ENCODE measurements at places on chromosomes 2 and 18.

DNA sequence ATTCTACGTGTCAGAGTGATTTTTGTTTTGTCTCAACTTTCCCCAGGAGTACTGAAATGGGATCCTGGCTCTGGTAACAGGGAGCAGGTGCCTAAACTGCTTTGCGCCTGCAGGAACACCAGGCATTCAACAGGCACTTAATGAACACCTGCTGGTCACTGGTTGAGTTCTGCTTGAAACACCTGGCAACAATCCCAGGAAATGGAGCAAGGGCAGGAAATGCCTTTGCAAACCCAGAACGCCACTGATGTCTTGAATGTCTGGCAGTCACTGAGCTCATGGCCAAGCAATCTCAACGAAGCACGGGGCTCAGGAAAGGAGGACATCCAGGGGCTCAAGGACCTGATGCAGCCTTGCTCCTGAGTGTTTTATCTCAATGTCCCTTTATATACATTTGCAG lies 360.0 kb upstream of the RAB6C start:
- DNase-seq = peak; percentile 88

DNA sequence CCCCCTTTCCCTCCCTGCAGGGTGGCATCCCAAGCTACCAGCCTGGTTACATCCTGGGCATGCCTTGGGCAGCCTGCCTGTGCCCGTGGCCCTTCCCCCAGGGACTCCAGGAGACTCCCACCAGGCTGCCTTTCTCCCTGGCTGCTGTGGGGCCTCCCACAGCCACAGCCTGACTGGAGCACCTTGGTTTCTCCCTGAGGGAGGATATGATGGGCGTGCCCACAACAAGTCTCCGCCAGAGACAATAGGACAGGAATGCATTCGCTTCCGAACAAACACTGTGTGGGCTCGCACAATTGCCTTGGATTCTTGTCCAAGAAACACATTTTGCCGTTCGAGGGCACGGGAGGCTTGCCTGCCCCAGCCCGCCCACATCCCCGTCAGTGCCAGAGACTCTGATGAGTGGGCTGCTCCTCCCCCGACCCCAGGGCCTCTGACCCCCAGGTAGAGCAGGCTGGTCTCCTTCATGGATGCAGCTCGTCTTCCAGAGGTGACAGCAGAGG lies 102.1 kb downstream of the SMAD7 start:
- no peak for DNase-seq

DNA sequence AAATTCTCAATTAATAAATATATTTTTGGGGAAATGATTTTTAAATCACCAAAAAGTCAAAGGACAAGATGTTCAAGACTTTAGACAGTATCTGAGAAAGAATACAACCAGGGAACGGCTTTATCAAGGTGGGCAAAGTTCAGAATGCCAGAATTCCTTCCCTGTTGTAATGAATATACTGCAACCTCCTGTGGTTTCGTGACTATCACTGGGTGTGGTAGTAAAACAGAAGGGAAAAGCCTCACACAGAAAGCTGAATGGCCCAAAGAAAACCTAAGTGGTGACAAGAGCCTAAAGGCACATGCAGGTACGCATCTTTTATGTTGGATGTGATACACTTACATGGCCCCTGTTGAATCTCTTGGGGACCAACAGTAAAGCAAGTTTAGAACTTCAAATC lies 37.1 kb downstream of the MBD2 start:
- no peak for DNase-seq

- DNase-seq = peak; percentile 95
Measured at GRCh38 chr2:181677912-181678586, 2.3 kb downstream of the NEUROD1 start.

GRCh38 chr2:196183528-196184231 lies 12.3 kb upstream of the STK17B start:
- no peak for DNase-seq

- no peak for DNase-seq
Measured at GRCh38 chr2:222677981-222678380, 6.5 kb downstream of the MOGAT1 start.

DNA sequence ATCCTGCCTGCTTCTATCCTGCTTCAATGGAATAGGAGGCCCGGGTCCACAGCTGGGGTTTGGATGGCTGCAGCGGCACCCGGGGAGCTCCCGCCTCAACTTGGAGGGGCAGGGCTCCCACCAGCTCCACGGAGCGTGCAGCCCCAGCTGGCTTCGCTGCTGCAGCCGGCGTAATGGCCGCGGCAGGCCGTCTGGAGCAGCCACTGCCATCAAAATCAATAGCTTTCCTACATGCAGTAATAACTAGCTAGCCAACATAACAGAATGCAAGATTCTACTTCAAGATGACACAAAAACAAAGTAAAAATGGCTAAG lies 154.2 kb upstream of the RMP24 start:
- no peak for DNase-seq

DNA sequence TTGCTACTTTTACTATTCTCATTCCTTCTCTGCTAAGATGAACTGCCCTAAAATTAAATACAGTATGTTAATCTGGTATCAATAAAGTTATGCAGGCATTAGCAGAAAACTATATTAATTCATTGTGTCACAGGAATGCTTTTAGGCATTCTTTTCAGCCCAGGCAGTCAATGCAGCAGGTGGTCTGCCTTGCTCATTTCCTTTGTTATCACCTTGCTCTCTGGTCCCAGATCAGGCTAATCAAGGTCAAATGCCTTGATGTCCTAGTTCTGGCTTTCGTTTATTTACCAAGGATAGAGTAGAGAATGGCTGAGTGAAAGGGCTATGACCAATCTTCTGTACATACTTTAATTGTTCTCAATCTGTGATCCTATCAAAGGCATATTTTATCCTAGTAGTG lies 1023.6 kb downstream of the TMEM182 start:
- no peak for DNase-seq

GRCh38 chr2:20025065-20025786 lies 12.8 kb upstream of the MATN3 start:
- DNase-seq = no peak

- no peak for DNase-seq
Measured at GRCh38 chr2:794554-795241, 117.5 kb upstream of the TMEM18 start.

GRCh38 chr18:51621113-51621863 lies 423.8 kb upstream of the MEX3C start:
- DNase-seq = peak; percentile 90

- no peak for DNase-seq
Measured at GRCh38 chr18:36729197-36729596, 99.6 kb downstream of the TPGS2 start.

- peak; percentile 36 for DNase-seq
Measured at GRCh38 chr2:25159949-25160348, 8.4 kb downstream of the POMC start.

DNA sequence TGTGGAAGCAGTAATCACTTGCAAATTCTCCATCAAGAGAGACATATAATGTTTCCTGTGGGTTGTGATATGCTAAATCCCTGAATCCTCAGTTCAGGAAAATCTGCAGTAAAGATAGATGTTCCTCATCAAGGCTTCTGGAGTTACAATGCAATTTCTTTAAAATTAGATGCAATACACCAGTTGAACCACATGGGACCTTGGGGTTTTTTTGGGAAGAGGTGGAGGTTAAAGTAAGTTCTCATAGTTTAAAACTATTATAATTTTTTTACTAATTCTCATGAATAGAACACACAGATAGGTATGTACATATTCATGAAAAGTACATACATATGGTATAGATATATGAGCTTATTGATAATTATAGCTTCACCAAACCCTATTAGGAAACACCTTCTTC lies 496.2 kb downstream of the SATB2 start:
- DNase-seq = peak; percentile 5

DNA sequence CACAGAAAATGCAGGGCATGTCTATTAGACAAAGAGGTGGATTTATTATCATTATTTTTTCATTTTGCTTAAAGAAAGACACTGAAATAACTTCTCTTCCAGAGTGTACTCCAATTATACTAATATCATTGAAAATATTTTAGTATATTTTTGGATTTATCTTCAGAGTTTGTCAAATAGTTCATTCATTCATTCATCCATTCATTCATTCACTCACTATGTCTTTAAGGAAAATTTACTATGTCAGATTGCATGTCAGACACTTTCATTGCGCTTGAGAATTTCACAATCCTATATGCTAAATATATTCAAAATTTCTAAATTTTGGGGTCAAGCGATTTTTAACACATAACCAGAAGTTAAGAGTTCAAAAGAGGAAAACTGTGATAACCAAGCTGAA lies 479.1 kb downstream of the ZEB2 start:
- no peak for DNase-seq

- DNase-seq = peak; percentile 32
Measured at GRCh38 chr2:76625101-76625500, 897.1 kb downstream of the LRRTM4 start.

DNA sequence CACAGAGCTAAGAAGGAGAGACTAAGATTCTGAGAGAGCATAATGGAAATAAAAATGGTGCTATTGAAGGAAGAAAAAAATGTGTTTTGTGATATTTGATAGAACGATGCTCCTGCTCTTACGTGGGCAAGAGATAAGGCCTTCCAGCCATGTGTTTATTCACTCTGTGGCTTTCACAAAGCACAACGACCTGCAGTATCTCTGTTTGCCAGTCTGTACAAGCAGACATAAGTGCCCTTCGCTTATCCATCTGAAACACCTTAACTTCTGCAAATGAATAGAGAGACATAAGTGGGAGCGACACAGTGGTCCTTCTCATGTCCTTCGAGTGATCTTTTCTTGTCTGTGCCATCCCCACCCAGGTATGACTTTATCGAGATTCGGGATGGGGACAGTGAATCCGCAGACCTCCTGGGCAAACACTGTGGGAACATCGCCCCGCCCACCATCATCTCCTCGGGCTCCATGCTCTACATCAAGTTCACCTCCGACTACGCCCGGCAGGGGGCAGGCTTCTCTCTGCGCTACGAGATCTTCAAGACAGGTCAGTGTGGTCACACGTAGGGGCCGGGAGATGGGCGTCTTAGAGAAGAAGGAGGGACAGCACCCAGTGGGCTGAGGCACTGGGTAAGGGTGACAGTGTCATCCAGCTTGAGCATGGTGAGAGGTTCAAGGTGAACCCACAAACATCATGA lies 33.7 kb downstream of the NRP2 start:
- peak; percentile 45 for DNase-seq

GRCh38 chr2:36485521-36485920 lies 112.4 kb downstream of the FEZ2 start:
- no peak for DNase-seq

DNA sequence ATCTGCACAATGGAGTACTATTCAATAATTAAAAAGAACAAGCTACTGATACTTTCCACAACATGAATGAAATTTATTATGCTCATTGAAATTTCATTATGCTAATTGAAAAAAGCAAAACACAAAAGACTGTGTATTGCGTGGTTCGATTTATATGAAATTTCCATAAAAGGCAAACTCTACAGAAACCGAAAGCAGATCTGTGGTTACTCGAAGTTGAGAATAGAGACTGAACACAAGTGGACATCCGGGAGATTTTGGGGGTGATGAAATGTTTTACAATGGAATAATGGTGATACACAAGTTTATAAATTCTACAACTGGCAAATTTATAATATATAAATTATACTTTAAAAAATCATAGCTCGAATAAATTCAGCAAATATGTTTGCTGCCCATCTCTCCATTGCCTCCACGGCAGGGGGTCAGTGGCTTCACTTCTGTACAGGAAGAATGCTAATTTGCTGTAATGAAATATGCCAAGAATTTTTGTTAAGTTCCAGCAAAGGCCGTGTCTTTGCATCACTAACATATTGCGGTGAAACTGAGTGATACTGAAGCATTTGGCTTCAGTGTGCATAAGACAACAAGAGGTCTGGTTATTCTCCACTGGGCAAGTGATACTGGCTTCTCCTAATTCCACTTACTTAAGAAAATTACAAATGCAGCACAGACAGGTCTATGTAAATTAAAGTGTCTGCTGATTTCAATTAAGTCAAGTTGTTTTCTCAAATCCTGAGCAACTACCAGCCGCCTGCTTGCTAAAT lies 96.7 kb downstream of the TMEM163 start:
- no peak for DNase-seq

DNA sequence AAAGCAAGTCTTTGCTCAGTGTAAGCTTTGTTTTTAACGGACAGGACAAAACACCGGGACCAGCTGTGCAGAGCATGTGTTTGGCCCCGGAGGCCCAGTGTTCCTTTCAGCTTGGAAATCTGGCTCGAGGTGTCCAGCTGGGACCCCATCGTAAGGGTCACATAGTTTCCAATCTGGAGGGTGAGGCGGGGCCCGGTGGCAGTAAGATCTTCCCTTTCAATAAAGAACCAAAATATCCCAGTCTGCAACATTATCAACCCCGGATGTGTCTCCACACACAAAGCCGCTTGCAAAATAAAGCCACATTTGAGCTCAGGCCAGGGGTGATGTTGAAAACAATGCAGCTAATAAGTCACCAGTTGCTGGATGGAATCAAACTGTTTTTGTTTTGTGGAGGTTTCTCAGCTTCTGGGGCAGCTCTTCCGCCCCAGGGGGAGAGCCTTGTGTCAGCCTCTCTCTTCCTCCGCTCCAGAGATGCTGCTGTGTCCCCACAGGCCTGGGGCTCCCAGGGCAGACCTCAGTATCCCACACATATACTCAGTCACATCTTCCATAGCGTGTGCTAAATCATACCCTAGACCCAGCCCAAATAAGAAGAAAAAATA lies 138.6 kb upstream of the GLI2 start:
- DNase-seq = no peak

GRCh38 chr2:33229646-33230045 lies 246.8 kb upstream of the RASGRP3 start:
- DNase-seq = no peak

- no peak for DNase-seq
Measured at GRCh38 chr2:102386867-102387541, 31.4 kb downstream of the IL18R1 start.

DNA sequence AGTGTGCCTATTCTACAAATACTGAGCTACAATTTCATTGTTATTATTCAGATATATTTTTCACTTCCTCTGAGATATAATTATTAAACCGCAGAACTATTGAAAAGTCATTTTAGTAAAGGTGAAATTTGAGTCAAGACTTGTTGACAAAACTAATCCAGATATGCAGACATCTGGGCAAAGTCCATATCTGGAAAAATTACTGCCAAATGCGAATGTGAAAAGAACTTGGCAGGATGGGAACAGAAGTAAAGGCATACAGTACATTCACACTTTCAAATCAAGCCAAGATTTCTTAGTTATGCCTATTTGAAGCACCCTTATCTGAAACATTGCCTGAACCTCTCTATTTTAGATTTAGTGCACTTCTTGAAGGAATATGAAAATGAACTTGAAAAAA lies 923.6 kb downstream of the CCDC85A start:
- DNase-seq = peak; percentile 86

DNA sequence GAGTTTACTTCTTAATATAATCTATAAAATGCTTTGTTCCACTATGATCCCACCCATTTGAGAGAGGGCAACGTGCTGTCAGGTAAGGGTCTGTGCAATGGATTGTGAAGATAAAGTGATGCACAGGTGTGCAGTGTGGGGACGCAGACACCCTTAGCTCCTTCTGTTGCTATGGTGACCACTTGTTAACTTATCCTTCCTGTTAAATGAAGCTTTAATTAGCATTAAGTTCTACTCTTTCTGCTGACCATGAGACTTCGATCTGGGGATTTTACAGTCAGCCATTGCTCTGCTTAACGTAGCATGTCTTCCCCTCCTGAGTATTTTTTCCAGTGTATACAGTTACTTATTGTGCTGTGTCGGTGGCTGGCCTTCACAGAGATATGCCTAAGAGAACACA lies 23.1 kb upstream of the ALKAL2 start:
- no peak for DNase-seq

- peak; percentile 13 for DNase-seq
Measured at GRCh38 chr18:23200756-23201155, 65.5 kb downstream of the CABLES1 start.

GRCh38 chr18:2515908-2516625 lies 55.2 kb downstream of the METTL4 start:
- peak; percentile 87 for DNase-seq

All from DMS53 (cell line).